ENCODE measurements at places on chromosomes 12 and 14.

DNA sequence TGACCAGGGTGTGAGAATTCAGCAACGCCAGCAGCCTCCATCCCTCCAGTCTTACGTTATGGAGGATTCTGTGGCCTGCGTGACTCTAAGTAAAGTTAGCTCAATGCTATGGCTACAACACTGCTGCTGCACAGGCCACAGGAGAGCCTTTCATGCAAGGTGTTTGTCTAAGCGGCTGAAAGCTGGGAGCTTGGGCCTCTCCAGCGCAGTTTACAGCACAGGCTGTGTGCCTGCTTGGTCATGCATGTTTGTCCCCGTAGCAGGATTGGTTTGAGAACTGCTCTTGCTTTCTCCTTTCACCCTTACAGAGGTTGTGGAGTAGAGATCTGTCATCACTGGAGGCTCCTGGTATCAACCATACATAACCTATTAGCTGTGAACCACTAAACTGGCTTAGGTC lies 113.1 kb upstream of the TMCC3 start:
- no peak for DNase-seq

DNA sequence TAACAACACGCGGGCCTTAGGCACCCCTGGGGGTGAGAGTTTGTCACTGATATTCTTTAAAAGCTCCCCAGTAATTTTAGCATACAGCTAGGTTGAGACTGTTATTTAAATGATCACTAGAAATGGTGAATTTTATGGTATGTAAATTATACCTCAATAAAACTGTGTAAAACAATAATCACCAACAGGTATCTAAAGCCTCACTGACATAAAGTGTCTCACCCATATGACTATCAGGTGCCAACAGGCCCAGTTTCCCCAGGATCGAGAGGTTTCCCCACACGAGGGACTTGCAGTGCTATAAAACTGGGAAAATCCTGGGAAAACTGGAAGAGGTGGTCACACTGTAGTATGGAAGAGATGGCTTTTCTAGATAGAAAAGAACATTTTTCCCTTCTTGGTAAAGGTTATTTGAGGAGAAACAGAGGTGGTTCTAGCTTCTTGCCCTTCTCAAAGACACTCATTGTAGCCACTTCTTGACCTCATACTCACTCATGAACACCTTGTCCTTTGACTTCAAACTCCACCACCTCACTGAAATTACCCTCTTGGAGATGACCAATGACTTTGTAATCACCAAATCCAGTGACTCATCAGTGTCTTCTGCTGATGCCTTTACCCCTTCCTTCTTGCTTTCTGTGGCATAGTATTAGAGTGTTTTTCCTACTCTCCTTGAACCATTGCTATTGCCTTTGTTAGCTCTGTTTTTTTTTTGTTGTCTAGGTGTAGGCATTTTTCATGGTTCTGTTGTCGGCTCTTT lies 24.8 kb upstream of the NUBPL start:
- no peak for DNase-seq

DNA sequence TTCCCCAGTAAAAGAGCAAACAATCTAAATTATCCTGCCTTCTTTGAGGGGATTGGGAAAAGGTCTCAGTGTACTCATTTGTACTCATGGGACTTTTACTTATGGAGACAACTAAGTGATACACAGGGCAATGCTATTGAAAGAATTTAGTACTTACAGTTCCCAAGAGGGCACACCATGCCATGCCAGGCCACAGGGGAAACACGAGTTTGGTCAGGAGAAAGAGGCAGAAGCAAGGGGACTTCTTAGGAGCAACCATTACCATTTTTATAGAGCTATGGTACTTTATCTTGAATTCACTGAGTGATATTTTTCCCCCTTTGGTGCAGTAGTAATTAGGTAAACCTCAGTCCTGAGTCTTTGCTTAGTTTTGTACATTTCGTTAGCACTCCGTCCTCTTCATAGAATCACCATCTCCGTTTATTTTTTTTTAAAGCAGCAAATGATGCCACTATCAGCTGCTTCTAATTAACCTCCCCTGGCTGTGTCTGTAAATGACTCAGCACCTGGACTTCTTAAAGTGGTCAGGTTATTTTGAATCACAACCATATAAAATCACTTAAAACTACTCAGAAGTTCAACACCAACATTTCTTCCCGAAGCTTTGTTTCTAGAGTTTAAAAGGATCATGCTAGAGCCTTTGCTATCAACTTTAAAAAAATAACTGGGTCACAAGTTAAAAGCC lies 5.9 kb upstream of the WASHC3 start:
- DNase-seq, result no peak

- peak; percentile 65 for DNase-seq
Measured at GRCh38 chr12:113030875-113031525, 25.5 kb upstream of the DTX1 start.

DNA sequence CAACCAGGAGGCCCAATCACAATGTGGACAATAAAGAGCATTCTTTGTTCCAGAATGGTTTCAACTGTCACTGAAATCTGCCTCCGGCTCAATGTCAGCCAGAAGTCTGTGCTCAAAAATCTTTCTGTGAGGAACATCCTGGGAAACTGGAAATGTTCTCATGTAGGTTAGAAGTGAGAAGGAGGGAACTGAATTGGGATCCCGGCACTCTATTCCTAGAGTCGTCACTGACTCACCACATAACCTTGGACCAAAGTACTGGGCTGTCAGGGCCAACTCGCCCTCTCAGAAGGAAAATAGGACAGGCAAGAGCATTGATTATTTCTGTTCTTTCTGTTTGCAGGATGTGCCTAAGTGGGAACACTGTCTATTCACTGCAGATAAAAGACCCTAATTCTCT lies 57.6 kb downstream of the PRKAB1 start:
- DNase-seq, result no peak
